Bone marrow (tissue), 2 donors: ENCODE measurements at places on chromosomes 13 and 19.

DNA sequence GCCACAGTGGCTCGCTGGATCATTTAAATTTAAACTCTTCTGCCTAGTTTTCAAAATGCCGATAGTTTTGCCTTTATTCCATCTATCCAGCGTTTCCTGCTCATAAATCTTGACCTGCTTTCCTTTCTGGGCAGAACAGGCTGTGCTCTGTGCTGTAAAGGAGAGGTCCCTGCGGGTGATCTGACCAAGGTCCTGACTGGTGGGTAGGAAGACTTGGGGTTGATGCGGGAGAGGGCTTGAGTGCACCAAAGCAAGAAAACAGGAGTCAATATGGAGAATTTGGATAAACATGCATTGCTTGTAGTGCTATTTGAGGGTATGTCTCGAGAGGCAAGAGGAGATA lies 533.6 kb downstream of the MYO16 start:
- no peak for DNase-seq

GRCh38 chr19:19354007-19354406 lies 33.4 kb downstream of the MAU2 start:
- no peak for DNase-seq

DNA sequence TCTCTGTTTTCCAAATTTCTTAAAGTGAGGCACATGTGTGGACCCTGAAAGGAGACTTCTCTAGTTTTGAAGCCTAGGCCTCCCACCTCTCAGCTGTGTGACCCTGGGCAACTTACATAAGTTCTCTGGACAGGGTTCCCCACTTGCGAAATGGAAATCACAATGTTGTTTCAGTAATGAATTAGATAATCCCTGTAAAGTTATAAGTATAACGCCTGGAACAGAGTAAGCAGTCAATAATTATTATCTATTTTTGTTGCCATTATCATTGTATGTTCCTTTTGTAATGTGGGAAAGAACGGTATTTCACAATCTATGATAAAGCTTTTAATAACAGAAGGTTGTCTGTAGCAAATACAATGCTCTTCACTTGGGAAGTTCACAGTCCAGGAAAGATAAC lies 437.3 kb upstream of the ZNF507 start:
- DNase-seq, result no peak

GRCh38 chr19:2494084-2494446 lies 18.1 kb downstream of the GADD45B start:
- no peak for DNase-seq

DNA sequence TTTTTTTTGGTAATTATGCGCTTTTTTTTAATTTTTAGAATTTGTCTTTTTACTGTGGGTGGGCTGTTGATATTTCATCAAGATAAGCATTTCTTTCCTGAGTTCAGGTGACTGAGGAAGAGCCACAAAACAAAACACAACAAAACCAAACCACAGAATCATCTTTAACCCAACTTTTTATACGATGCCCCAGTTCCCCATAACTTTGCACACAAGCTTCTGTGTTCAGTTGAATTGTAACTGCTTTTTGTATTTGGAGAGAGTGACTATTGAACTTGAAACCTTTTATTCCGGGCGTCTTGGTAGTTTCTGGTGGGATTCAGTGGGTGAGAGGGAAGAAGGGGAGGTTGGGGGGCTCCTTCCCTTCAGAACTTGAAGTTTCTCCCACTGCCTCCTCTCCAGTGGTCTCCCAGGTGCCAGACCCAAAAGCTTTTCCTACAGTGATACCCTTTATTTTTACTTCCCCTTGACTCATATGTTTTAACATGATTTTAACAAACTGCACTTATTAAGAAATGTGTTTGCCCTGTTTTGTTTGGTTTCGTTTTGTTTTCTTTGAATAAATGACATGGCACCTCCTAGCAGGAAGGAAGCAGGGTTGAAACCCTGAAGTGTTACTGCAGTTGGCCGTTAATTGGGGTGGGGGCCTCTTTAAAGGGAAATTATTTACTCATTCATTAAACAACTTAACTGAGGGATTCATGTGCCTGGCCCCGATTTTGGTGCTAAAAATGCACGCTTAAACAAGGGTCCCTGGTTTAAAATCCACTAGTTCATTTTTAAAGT lies 2.7 kb upstream of the CCDC97 start:
- DNase-seq, result peak; percentile 50

- no peak for DNase-seq
Observed at GRCh38 chr13:57624565-57625435, 6.7 kb upstream of the PCDH17 start.

DNA sequence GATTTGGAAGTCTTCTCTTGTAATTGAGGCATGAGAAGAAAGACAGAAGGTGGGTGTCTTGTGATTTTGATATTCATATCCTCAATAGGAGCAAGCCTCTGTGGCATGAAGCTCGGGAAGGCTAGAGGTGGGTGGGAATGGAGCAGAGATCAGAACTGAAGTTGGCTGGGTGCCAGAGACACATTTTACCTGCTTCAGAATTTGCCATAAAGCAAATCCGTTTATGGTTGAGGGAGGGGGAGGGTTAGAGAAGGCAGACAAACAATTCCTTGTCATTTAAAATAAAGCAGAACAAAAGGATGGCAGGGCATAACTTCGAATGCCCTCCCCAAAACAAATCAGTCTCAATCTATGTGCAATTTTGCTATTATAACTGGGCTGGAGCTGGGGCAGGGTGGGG lies 305.9 kb downstream of the KLF5 start:
- no peak for DNase-seq
